Stimulated activated CD4-positive, alpha-beta T cell treated with anti-CD3 and anti-CD28 coated beads, Interleukin-1b, Interleukin-23, amount 100 ng/mL, for 48 hours (primary cell): ENCODE measurements at places on chromosomes 6 and 20.

GRCh38 chr6:167152862-167153261 lies 4.9 kb downstream of the GPR31 start:
- DNase-seq, result no peak

GRCh38 chr6:83707829-83708545 lies 914 bp downstream of the SNAP91 start:
- no peak for DNase-seq

- DNase-seq, result no peak
These were observed 88.3 kb downstream of the CD24 start for GRCh38 chr6:106886081-106886843.

DNA sequence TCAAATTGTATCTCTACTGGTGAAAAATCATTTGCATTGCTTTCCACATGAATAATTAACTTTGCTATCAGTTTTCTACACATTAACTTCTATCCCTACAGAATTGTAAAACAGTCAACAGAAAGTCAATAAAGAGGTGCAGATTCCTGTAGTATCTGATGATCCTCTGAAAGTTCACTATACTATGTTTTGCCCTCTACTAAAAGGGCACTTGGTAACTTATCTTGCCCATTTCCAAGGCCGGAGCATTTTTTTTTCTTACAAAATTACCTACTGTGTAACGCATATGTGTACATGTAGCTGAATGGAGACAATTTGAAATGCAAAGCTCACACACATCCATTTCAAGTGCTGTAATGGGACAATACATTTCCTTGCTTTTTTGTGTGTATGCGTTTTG lies 9.6 kb upstream of the SPTLC3 start:
- no peak for DNase-seq

- DNase-seq, result no peak
These were observed 34.9 kb upstream of the TNFAIP3 start for GRCh38 chr6:137832110-137832509.

- DNase-seq, result no peak
These were observed 47.4 kb downstream of the BMP6 start for GRCh38 chr6:7773322-7773721.

DNA sequence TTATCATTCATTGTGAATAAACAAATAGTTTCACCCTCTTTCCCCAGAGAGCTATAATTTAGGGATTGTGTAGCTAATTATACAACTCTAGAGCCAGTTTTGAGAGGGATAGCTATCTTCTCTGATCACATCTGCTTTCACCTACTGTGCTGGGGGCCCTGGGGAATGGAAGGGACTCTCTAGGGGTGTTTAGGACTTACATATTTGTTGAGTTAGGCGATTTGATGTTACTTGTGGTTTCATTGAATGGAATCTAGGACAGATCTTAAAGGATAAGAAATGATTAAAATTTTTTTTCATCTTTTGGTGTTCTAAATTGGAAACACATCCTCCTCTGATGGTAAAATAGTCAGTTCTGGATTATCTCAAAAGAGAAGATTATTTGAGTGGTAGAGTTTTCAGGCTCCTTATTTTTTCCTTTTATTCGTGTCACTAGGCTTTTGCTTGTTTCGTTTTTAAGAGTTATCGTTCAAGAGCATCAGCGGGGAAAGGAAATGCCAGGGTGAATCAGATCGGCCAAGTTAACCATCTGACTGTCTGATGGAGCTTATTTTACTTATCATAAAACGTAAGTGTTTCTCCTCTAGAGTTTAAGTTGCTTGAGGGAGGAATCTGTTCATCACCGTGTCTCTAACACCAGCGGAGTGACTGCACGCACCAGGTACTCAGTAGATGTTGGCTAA lies 236.7 kb downstream of the FARS2 start:
- DNase-seq, result no peak

GRCh38 chr6:143958839-143959399 lies 49.1 kb downstream of the PLAGL1 start:
- no peak for DNase-seq

- no peak for DNase-seq
These were observed 42.8 kb downstream of the HLA-DPB1 start for GRCh38 chr6:33118525-33119123.

DNA sequence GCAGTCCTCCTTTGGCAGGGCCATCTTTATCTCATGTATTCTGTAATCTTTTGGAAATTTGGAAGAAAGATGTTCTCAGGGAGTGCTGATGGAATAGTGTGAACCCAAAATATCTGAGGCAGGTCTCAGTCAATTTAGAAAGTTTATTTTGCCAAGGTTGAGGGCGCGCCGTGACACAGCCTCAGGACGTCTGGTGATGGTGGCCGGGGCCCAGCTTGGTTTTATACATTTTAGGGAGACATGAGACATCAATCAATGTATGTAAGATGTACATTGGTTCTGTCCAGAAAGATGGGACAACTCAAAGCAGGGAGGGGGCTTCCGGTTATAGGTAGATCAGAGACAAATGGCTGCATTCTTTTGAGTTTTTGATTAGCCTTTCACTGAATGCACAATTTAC lies 89.8 kb downstream of the ERMARD start:
- DNase-seq, result no peak

DNA sequence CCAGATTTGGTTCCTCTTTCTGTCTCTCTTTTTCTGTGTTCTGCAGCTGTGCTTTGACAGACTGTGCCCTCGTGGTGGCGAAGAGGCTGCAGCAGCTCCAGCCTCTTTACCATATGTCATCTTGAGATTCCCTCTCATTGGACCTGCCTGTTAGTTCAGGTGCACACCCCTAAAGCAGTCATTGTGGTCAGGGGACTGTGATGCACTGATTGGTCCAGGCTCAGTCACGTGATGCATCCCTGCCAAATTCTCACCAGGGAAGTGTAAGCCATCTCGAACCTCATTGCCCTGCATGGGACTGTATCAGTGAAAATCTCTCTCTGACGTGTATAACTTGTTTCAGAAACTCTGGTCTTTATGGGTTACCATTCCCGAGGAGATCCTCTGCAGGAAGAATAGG lies 160.3 kb downstream of the EYA2 start:
- DNase-seq, result no peak

DNA sequence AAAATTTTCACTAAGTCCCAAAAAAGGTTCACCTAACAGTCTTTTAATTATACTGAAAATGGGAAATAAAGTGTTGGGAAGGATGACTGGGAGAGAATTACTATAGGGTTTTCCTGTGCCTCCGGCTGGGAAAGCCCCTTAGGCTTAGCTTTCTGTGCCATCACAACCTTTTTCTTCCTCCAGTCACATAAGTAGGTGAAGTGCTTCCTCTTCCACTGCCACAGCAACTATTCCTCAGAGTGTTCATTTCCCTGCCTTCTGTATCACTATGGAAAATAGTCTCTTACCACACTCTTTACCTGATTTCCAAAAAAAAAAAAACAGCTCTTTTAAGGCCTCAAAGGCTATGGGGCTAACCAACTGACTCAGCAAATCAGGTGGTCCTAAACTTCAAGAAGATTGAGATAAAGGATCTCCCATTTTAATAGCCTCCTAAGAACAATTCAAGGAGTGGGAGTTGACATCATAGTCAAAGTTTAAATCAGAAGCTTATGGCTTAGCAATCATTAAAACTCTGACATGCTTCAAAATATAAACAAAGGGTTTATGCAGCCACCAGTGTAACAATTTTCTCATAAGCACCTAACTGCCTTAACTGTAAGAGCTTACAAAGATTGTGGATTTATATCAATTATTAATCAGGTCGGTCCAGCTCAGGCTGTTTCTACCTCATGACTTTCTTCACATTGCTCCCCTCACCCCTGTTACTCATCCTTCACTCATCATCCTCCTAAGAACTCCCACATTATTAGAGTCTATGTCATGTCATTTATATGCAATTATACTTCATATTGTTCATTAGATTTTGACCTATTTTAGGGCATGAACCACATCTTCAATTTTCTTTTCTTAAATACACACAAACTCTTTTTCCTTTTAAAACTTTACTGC lies 95.3 kb downstream of the RNGTT start:
- no peak for DNase-seq

- DNase-seq, result no peak
These were observed 350.5 kb downstream of the CDC5L start for GRCh38 chr6:44737829-44738528.

GRCh38 chr6:131290955-131291354 lies 155.7 kb downstream of the AKAP7 start:
- DNase-seq, result no peak

GRCh38 chr6:63787021-63787420 lies 151.4 kb downstream of the PHF3 start:
- no peak for DNase-seq

DNA sequence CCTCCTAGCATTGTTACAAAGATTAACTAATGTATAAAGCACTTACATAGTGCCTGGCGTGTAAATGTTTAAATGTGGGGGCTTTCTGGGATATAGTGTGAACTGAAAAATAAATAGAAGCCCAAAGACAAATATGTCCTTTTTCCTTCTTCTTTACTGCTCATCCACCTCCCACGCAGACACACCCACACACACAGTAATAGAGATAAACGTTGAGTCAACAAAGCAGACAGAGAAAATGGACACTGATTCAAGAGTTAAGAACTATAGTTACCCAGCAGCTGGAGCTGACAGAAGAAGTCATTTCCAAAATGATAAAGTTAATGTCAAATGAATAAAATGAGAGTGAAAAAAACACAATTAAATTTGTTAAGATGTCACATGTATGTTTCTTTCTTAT lies 68.3 kb downstream of the FHL5 start:
- DNase-seq, result no peak

- DNase-seq, result no peak
These were observed 67.7 kb downstream of the AK9 start for GRCh38 chr6:109623288-109623687.

DNA sequence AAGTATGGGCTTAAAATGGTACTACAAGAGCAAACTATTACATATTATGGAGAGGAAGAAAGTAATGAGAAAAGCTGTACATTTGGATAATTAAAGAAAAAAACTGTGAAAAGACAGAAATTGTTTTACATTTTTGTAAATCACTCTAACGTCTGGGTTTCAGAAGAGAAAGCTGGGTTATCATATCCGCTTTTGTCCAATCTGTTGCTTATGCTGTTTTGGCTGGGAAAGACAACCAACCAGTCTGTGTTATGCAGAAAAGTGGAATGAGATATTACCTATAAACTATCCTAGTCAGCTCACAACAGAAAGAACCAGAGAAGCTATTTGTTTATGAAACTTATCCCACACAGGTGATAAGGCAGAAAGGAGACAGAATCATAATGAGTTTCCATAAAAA lies 32.4 kb downstream of the REV3L start:
- DNase-seq, result no peak

DNA sequence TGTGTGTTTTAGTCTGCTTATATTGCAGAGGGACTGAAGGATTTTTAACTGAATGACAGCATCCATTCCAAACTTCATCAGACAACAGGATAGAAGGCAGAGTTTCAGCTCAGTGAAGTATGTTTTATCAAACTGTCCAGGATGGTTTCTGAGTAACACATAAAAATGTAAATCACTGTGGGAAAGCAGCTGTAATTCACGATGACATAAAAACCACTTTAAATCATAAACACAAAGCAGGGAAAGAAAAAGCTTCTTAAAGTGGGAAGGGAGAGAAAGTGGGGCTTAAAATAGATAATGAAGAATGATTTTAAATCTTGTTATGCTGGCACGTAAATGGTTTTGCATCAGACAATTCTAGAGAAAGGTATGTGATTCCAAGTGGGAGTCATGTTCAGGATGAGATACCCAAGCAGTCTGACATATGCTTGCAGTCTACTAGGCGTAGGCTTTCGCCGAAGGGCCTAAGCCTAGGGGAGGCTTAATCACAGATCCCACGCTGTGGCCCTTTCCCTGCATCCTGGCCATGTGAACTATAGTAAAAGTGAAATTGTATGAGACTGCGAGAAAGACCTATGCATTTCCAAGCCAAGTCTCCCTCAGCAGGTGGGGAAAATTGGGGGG lies 610.6 kb downstream of the PRKN start:
- DNase-seq, result no peak

GRCh38 chr6:139823099-139823807 lies 448.8 kb upstream of the CITED2 start:
- DNase-seq, result no peak

GRCh38 chr6:108383981-108384380 lies 89.1 kb downstream of the AFG1L start:
- DNase-seq, result no peak

DNA sequence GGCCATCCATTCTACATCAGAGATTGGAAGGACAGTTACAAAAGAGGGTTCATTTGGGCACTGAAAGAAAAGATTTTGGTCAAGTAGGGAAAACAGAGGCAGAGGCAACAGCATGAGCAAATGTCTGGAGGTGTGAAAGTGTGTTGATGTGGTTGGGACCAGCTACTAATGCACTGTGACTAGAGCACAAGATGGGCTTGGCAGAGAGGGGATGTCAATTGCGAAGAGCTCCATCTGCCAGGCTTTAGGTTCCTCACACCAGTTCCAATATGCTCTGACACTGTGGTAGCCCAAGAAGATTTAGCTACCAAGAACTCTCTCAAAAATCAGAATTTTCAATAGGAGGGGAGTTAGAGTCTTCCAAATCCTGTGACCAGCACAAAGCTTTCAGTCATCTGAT lies 42.1 kb downstream of the TRAF3IP2 start:
- DNase-seq, result no peak

GRCh38 chr6:79042799-79043126 lies 35.3 kb downstream of the PHIP start:
- no peak for DNase-seq

DNA sequence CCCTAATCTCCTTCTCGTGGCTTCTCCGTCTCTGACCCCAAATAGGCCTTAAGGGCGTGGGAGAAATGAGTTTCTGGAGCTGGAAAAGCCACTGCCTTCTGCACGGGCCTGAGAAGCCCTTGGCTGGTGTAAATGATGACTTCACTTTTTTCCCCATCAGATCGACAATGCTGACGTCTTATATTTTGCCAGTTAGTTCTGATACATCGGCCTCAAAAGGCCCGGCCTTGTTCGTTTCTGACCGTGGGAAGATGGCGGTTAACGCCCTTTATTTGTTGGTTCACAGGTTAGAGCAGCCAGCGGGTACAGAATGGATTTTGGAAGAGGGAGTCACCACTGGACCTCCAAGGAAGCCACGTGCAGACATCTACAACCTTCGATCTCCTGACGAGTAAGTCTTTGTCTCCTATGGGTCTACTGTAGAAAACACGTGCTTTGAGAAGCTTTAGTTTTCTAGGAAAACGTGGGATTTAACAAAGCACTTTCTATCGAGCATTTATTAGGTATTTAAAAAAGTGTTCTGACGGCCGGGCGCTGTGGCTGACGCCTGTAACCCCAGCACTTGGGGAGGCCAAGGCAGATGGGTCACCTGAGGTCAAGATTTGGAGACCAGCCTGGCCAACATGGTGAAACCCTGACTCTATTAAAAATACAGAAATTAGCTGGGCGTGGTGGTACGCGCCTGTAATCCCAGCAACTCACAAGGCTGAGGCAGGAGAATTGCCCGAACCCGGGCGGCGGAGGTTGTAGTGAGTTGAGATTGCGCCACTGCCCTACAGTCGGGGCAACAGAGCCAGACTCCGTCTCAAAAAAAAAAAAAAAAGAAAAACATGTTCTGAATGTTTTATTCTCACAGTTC lies 1.2 kb upstream of the ZNFX1 start:
- peak; percentile 44 for DNase-seq

GRCh38 chr6:40627316-40627715 lies 40.2 kb upstream of the LRFN2 start:
- no peak for DNase-seq

- no peak for DNase-seq
These were observed 35.8 kb downstream of the AKAP12 start for GRCh38 chr6:151275566-151275965.

- peak; percentile 16 for DNase-seq
These were observed 156.9 kb downstream of the VEGFA start for GRCh38 chr6:43926634-43927531.
